ENCODE measurements at places on chromosomes 7 and 10.
A peak's percentile ranks its signal among the peaks of the same experiment; 100 is the strongest.

GRCh38 chr7:47489624-47490023 is 92.3 kb downstream of the TNS3 start:
- DNase-seq, result no peak

DNA sequence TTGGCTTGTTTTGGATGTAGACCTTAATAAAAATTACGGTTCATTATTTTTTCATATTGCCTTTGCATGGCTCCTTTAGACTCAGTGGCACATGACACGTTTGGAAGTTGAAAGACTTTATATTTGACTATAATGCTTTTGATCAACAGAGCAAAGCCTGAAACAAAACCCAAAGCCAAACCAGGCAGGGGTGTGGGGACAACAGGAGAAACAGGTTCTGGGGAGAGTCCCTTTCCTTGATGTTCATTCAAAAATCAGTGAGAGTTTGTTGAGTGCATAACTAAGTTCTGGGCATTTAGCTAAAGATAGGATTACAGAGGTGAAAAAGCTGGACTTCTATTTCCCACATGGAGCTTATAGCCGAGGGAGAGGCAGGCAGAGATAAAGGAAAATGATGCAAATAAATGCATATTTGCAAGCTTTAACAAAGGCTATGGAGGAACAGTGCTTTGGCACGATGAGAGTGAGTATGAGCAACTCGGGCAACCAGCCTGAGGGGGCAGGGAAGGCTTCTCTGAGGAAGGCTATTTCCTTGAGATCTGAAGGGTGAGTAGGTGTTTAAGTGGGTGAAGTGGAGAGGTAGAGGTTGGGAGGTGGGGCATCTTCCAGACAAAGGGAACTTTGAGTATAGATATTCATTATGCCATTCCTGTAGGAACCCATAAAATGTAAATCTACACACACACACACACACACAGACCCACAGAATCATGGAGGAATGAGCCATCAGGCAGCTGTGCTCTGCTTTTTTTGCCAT is 34.5 kb upstream of the PDZD8 start:
- DNase-seq, result no peak

DNA sequence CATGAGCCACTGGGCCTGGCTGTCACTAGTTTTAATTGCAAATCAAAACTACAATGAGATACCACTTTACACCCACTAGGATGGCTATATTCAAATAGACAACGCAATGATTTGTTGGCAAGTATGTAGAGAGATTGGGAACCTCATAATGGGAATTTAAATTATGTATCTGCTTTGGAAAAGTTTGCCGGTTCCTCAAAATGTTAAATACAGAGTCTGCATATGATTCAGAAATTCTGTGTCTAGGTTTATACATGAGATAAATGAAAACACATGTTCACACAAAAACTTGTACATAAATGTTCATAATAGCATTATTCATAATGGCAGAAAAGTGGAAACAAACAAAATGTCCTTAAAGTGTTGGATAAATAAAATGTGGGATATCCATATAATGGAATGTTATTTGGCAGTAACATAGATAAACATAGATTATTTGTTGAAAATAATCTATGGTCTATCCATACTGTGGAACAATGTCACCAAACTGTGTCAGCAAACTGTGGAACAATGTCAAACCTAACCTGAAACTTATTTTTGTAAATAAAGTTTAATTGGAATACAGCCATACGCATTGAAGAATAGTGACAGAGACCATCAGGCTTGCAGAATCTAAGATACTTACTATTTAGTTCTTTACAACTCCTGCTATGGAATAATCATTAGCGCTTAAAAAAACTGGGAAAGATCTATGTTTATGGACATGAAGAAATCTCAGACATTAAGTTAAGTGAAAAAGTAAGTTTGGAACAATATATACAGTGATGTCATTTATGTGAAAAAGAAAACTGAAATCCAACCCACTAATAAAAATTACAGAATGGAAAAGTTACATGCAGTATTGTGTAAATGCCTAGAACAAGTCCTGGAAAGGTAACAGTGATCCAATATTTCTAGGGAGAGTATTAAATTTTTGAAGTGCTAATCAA is 70.9 kb downstream of the CCDC7 start:
- no peak for DNase-seq

- peak; percentile 36 for DNase-seq
Observed at GRCh38 chr10:17516376-17516775, 62.0 kb upstream of the ST8SIA6 start.

DNA sequence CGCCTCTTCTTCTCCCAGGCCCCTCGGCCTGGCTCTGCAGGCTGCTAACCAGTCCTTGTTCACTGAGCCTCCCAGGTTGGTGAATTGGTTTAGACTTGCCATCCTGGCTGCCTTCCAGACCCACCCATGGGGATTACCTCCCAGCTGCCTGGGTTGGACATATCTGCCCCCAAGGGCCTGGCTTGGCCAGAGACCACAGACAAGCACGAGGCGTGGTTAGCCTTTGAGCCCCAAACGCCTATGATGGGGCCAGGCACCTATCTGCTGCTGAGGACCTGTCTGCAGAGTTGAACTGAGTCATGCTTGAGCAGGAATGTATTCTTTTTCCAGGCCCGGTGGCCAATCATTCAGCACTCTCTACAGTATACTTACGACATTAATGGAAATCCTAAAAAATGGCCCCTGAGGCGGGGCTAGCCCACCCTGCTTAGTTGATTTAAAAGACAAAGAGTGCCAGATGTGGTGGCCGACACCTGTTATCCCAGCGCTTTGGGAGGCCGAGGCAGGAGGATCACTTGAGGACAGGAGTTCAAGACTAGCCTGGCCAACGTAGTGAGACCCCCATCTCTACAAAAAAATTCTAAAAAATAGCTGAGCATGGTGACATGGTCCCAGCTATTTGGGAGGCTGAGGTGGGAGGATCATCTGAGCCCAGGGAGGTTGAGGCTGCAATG is 361.5 kb downstream of the FRMD4A start:
- peak; percentile 75 for DNase-seq

DNA sequence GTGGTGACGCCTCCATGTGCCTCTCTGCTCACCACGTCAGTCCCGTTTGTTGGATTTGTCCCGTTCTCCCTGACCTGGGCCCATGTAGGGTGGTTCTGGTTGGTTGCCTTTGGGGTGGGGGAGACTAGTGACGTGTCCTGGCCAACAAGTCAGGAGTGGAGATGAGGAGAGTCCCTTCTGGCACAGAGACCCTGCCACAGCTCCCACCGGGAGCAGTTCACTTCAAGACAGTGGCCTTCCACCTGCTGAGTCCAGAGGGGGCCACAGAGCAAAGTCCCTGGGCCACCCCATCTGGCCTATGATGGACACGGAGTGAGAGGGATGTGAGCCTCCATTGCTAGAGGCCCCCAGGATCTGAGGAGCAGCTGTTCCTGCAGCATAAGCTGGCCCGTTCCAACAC is 405.6 kb downstream of the TCERG1L start:
- no peak for DNase-seq

DNA sequence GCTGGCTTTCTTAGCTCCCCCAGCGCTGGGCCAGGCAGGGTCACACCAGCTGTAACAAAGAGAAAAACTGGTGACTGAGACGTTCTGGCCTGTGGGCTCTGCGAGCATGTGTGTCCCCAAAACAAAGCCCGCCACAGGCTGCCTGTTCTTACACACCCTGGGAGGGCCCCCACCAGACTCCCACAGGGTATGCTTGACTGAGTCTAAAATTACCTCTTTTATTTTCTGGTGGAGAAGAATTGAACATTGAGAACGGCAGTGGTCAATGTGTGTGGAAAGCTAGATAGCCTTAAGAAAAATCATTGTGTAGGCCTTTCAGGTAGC is 808 bp downstream of the C10orf71 start:
- no peak for DNase-seq

DNA sequence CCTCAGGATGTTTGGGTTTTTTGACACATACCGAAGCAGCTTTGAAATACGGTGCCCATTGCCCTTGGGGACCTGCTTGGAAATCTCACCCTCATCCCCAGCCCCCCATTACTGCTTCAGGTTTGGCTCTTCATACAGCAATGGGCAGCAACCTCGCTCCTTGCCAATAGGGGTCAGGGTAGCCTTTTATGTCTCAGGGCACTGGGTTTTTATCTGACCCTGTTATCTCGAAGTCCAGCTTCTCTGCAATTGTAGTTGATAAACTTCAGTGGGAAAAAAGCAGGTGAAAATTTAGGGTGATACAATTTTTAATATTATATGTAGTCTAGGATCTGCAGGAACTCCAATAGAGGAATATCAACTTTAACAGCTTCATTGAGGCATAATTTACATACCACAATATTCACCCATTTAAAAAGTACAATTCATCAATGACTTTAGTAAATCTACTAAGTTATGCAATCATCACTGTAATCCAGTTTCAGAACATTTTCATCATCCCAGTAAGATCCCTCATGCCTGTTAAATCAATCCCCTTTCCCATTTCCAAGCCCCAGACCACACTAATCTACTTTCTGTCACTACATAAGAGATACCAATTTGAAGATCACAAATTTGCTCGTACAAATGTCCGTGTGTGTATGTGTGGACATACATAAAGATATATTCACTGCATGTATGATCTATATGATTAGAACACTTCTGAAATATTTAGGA is 386.2 kb downstream of the KCNMA1 start:
- DNase-seq, result peak; percentile 42

GRCh38 chr10:63161592-63161991 is 28.5 kb downstream of the NRBF2 start:
- DNase-seq, result no peak

DNA sequence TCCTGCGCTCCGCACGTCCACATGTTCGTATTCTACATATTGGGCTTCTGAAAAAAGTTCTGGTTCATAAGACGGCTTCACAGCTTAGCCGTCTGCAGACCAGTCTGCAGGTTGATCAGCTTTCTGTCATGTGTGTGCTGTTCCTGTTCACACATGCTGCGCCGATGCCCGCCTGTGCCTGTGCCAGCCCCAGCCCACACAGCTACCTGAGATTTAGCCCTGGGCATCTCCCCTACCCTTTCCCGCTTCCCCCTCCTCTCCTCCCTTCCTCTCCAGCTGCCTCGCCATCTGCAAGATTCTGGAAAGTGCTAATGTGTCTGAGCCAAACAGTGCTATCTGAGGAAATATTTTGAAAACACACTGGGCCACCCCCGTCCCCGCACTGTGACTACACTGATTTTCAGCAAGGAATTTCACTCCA is 7.1 kb downstream of the CHST3 start:
- DNase-seq, result no peak

DNA sequence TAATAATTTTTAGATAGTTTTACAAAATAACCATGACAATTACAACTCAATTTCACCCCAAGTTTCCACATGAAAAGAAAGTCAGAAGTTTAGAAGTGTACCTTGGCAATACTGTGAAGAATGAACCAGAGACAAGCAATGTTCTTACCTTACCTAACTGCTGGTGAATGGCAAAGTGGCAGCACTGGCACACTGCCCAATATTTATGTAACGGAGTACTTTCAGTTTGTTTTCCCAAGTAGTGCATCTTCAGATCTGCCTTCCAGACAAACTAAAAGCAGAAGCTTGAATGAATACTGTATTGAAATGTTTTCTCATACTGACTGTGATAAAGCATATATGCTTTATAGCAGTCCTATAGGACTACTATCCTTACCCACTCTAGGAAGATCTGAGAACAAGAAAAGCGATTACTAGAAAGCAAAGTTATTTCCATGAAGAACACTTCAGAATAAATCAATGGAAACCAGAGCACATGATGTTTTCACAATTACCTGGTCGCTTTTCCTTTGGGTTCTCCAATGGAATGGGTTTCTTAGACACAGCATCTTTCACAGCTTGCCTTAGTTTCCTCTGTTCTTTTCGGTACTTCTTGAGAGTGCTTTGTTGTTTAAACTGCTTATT is 1.5 kb downstream of the NOC3L start:
- DNase-seq, result peak; percentile 27

- DNase-seq, result peak; percentile 47
Observed at GRCh38 chr10:131755200-131755599, 145.6 kb upstream of the PPP2R2D start.

DNA sequence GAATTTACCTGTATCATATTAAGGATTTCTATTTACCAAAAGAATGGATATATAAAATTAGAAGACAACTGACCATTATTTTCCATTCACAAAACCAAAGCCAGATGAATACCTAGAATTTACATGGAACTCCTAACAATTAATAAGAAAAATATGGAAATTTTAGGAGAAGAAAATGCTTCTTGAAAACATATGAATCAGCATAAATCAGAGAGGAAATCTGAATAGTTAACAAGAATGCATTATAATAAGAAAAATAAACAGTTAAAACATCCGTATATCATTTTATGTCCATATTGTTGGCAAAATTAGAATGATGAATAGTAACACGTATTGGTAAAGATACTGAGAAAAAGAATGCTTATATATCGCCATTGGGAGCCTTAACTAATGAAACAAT is 505.5 kb downstream of the NEBL start:
- no peak for DNase-seq

DNA sequence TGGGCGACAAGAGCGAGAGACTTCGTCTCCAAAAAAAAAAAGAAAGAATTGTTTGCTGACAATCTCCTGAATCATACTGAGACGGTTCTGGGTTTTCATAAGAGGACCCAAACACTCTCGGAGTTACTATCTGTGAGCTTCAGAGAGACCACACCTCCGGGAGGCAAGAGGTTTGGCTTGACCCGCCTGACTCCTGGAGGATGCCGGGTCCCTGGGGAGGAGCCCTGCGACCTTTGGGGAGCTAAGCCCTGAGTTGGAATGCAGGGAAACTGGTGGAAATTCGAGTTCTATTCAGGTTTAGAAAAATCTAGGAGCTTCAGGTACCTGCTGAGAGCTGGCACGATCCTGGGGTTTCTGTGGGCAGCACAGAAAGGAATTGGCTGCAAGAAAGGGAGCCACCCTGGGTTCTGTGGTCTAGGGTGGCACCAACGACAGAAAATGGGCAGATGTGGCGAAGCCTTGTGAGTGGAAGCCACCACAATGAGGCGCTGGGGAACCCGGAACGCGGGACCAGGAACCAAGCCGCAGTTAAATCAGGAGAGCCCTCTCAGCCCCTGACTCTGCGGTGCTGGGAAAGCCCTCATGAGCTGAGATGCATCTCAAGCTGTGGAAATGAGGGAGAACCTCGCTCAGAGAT is 21.9 kb upstream of the GATAD1 start:
- peak; percentile 28 for DNase-seq
